ENCODE measurements at places on chromosomes 3 and 15.

DNA sequence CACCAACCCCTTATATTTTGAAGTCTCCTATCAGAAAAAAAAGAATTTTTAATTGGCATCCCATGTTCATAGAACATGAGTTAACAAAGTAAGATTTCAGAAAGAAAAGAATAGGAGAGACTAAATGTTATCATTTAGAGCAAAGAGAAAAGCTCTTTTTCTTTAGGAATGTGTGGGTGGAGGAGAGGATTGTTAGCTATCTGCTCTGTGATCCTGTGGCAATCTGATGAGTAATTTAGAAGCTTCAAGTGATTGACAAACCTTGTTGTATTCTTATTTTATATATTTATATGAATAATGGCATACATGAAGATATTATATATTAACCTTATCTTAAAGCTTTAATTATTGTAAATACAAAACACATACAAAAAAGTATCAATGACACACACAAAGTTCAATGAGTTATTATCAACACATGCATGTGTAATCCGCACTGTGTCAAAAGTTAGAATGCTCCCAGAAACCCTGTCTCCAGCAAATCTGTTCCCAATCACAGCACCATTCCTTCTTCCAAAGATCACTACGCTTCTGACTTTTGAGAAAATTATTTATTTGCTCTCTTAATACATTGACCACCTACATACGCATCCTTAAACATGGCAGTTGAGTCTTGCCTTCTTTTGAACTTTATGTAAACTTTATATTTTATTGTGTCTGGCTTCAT is 907.4 kb downstream of the MCTP2 start:
- DNase-seq: no peak

- peak; percentile 82 for DNase-seq
These were observed 1.2 kb upstream of the TYRO3 start for GRCh38 chr15:41557673-41558399.

GRCh38 chr15:31442699-31443111 is 116.1 kb downstream of the KLF13 start:
- no peak for DNase-seq

DNA sequence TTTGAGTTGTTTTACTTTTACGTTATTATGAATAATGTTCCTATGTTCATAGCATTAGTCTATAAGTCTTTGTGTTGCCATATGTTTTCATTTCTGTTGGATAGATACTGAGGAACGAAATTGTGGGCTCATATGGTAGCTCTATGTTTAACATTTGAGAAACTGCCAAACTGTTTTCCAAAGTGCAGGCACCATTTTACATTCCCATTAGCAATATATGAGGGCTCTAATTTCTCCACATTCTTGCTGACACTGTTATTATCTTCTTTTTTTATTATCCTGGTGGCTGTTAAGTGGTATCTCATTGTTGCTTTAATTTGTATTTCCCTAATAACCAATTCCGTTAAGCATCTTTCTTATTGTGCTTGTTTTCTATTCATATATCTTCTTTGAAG is 1.8 kb upstream of the PIK3R4 start:
- DNase-seq: no peak

DNA sequence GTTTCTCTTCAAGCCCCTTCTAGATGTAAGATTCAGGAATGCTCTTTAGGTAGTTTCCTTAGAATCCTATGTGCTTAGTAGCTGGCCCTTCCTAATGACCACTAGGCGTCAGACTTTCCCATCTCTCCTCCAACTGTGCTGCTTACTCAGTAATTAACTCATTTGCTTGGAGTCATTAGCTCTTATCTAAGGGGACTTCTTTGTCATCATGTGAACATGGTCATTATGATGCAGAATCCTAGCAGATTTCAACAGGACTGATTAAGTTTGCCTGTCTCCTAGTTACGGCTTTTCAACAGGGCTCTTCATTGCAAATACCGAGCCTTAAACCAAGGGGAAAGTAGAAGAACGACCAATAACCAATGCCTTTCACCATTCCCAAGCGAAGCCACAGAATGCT is 46.4 kb downstream of the GJD2 start:
- peak; percentile 13 for DNase-seq

- DNase-seq: no peak
These were observed 103.5 kb downstream of the CHSY1 start for GRCh38 chr15:101148166-101148880.

- DNase-seq: no peak
These were observed 32.3 kb upstream of the SEMA3F start for GRCh38 chr3:50122661-50123391.

GRCh38 chr3:171752329-171752728 is 58.0 kb downstream of the PLD1 start:
- DNase-seq: no peak
